ENCODE measurements at places on chromosomes 1 and 21. TPM values are rescaled to one million over a fixed set of nuclear protein-coding genes. Genes with fewer than 3 reads are reported as not detected.

DNA sequence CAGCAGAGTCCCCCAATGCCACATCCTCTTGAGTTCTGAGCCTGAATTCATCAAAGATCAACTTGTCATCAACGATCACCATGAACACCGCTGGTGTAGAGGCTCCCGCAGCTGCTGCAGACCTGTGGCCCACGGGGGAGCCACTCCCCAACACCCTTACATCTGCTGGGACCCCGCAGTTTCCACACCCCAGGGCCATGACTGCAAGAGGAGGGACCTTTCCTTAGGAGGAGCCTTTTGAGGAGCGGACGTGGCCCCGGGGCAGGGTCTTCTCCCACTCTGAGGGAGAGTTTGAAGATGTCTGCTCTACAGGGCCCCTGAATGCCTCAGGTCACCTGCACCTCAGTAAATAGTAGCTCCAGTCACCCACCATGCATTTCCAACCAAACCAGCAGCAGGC lies 2.7 kb downstream of the PRDM15 start:
- no peak for DNase-seq

TIE1 gene
- not detected for total RNA-seq

GRCh38 chr1:52899445-52899894 lies 22.1 kb downstream of the ECHDC2 start:
- DNase-seq, result no peak

GRCh38 chr1:81550753-81551152 lies 250.0 kb upstream of the ADGRL2 start:
- DNase-seq, result peak; percentile 61

SLC44A5 gene
- total RNA-seq, result 3.3 TPM

DNA sequence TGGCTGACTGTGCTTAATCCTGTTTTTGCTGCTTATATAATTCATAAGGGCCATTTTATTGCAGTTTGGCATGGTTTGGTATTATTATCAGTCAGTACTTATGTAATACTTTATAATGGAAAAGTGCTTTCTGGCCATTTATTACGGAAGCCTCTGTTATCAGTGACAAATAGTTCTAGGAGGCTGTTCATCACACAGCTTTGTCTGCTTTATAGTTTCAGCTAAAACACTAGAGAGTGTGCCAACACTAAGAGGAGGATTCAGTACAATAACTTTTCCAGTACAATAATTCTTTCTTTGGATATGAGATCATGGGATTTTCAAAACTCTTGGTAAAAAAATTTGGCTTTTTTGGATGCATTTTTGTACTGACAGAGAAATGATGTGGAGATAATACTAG lies 102.9 kb upstream of the PTGFR start:
- no peak for DNase-seq
